ENCODE measurements at places on chromosomes 2 and 18. TPM values are rescaled to one million over a fixed set of nuclear protein-coding genes. Genes with fewer than 3 reads are reported as not detected.

DNA sequence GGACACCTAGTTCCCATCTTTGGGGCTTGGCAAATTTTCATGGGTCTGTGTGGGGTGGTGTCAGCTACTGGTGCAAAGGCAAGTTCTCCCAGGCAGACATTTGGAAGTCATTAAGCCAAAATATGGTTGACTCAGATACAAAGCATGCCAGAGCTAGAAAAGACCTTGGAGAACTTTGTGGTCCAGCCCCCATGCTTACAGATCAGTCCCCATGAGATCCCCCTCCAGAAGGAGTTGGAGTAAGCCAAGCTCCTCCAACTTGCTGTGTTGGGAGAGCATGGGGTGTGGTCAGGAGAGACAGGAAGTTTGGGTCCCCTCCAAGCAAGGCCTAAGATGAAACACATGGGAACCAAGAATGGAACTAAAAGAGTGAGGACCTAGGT is 224.5 kb downstream of the CYP26B1 start:
- no peaks in the 10 kb centered on the region for H3K4me1 ChIP-seq
- H3K27ac ChIP-seq, result no peak overlapping the region
- H3K36me3 ChIP-seq, result no peaks in the 10 kb centered on the region
- DNase-seq, result no peak
- no peak overlapping the region for H3K4me3 ChIP-seq

DNA sequence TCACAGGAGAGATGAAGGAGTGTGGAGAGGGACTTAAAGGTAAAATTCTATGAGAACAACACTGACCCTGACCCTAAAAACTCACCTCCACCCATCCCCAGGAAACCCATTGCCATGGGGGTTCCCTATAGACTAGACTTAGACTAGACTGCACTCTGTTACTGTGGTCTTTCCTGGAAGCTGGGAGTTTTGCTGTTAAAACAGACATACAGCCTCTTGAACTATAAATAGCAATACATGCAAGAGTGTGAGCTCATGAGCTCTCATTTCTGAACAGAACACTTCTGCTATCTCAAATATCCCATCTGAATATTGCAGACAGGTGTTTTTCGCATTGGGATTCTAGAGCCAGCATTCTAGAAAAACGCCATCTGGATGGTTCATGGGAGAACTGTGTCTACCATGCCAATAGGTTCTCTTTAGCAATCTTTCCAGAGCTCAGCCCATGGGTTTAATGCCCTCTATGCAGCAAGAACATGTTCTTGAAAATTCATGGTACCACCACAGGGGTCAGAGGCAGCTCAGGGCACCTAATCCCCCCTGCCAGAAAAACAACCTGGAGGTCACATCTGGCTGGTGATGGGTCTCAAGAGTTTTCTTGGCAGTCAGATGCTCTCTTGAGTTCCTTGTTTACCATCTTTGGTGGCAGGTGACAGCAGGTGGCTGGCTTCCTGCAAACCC is 51.9 kb downstream of the SLC14A2 start:
- peak; percentile 22 for DNase-seq
- H3K36me3 ChIP-seq, result no peaks in the 10 kb centered on the region
- H3K27ac ChIP-seq, result peak overlapping the region; percentile 88
- H3K27me3 ChIP-seq, result peaks cover 4% of the 10 kb centered on the region

GRCh38 chr2:198113316-198113715 is 308.9 kb downstream of the PLCL1 start:
- H3K27me3 ChIP-seq, result no peaks in the 10 kb centered on the region
- peaks cover 4% of the 10 kb centered on the region for H3K4me1 ChIP-seq
- DNase-seq, result no peak
- H3K4me3 ChIP-seq, result no peak overlapping the region
- no peak overlapping the region for H3K27ac ChIP-seq

YIPF4 gene
- 39.9 TPM for total RNA-seq

DNA sequence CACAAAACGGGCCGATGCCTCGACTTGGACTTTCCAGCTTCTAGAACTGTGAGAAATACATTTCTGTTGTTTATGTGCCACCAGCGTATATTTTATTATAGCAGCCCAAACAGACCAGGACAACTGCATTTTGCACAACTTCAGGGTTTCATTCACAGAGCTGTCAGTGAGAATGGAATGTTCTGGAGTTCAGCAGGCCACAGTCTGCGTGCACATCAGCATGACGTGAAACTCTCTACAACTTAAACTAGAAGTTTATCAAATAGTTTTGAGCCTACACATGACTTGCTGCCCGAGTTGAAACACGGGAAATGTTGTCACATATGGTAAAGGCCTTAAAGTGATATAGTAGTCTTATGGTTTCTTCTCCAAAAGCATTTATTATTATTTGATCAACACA is 3.9 kb upstream of the TRIB2 start:
- peaks cover 12% of the 10 kb centered on the region for H3K36me3 ChIP-seq
- no peak for DNase-seq
- no peak overlapping the region for H3K27ac ChIP-seq
- peaks cover 55% of the 10 kb centered on the region for H3K4me1 ChIP-seq
